Muscle of leg (tissue), 16 donors: ENCODE measurements at places on chromosomes 2 and 18. TPM values are rescaled to one million over a fixed set of nuclear protein-coding genes. Genes with fewer than 3 reads are reported as not detected.

The CNRIP1 gene
- 34.6 TPM for polyA plus RNA-seq

The TRAPPC8 gene
- polyA plus RNA-seq, result 31.4 TPM

DNA sequence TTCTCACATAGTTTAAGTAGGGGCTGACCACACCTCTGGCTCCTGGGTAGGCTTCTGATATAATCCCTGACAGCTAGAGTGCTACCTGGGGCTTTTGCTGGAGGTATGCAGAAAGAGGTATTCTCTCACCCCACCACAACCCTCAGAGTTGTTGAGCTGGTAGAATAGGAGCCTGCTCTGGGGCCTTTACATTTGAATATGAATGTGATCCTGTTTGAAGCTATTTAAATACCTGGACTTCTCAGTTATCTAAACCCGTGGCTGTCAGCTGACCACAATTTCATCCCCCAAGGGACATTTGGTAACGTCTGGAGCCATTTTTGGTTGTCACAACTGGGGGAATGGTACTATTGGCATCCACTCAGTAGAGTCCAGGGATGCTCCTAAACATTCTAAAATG is 669.1 kb downstream of the SATB2 start:
- DNase-seq, result no peak

DNA sequence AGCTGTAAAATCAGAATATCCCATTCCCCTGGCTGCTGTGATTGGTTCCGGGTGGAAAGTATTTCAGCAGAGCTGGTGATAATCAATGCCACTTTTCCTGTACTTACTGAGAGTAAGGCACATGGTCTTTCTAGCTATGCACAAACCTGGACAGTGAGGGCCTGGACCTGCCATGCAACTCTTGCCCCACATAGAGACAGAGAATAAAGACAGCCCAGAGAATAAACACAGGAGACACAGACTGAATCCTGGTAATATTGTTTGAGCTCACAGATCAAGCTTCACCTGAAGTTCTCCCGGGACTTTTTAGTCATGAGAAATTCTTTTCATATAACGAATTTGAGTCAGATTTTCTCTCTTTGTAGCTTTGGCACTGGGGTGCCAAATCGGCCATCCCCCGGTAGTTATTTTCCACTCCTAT is 81.9 kb downstream of the ACAA2 start:
- DNase-seq, result no peak

- DNase-seq, result no peak
These were observed 121.9 kb upstream of the LGALSL start for GRCh38 chr2:64331849-64332699.

DNA sequence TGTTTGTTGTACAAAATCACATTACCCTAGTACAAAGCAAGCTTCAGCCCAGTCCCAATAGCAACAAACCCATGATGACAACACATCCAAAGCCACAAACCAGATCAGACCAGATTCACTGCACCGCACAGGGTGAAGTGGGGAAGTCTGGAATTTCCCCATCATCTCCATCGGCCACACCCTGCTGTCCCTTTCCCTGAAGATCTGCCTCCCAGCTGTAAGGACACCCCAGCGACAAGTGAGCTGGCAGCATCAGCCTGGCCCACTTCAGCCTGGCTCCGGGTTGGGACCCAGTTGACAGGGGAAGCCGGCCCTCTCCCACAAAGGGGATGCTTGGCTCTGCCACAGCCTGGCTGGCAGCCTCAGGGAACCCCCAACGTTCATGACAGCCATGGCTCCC is 207.6 kb downstream of the MGAT5 start:
- no peak for DNase-seq

GRCh38 chr2:146992466-146992865 is 852.4 kb upstream of the ACVR2A start:
- DNase-seq, result no peak

- DNase-seq, result no peak
These were observed 2.7 kb upstream of the VWA3B start for GRCh38 chr2:98084151-98084868.

DNA sequence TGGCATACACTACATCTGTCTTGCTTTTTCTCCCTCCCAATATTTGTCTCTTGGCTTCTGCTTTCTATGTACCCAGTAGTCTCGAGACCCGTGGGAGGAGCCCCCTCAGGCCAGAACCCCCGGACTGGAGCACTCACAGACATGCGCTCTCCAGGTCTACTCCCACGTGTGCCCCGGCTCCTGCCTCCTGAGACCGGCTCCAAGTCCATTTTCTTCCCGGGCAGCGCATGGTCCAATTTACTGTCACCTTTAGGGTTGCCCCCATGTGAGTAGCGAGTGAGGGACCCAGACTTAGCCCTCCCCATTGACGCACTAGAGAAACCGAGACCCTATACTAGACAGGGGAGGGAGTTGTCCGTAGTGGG is 11.8 kb upstream of the TEX51 start:
- DNase-seq, result no peak

- DNase-seq, result no peak
These were observed 260.4 kb downstream of the STK39 start for GRCh38 chr2:167987026-167987425.

- no peak for DNase-seq
These were observed 39.7 kb upstream of the SOCS6 start for GRCh38 chr18:70249118-70249517.

GRCh38 chr18:2444201-2444875 is 127.0 kb downstream of the METTL4 start:
- no peak for DNase-seq

The GALNT14 gene
- 2.1 TPM for polyA plus RNA-seq

The MYOM1 gene
- 419 TPM for polyA plus RNA-seq

The VWC2L gene
- not detected for polyA plus RNA-seq

DNA sequence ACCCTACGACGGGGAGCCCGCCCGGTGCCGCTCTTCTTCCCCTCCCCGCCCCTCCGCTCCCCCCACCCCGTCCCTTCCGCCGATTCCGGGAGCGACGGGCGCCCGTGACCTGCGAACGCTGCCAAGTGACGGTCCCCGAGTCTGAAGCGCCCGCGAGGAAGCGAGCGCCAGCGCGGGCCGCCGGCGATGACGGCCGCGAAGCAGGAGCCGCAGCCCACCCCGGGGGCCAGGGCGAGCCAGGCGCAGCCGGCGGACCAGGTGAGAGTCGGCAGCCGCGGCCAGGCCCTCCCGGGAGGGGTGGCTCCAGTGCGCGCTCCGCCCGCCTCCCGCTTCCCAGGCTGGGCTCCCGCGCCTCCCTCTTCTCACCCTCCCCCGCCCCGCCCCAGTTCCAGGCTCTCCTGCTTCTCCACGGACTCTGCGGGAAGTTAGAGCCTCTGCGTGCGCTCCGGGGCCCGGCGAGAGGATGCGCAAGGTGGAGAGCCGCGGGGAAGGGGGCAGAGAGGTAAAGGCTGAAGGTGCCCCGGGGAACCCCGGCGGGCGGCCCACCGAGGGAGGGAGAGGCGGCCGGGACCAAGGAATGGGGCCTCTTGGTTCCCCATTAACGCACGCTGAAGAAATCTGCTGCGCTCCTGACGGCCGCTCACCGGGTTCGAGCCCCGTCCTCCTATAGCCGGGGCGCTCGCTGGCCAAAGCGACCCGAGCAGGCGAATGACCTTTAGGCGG is 719.5 kb downstream of the DPP10 start:
- DNase-seq, result peak; percentile 15

The COLEC12 gene
- polyA plus RNA-seq, result 57.9 TPM

GRCh38 chr2:125516496-125517109 is 1139.4 kb upstream of the GYPC start:
- DNase-seq, result no peak

GRCh38 chr2:223865907-223866508 is 28.6 kb upstream of the AP1S3 start:
- DNase-seq, result no peak

DNA sequence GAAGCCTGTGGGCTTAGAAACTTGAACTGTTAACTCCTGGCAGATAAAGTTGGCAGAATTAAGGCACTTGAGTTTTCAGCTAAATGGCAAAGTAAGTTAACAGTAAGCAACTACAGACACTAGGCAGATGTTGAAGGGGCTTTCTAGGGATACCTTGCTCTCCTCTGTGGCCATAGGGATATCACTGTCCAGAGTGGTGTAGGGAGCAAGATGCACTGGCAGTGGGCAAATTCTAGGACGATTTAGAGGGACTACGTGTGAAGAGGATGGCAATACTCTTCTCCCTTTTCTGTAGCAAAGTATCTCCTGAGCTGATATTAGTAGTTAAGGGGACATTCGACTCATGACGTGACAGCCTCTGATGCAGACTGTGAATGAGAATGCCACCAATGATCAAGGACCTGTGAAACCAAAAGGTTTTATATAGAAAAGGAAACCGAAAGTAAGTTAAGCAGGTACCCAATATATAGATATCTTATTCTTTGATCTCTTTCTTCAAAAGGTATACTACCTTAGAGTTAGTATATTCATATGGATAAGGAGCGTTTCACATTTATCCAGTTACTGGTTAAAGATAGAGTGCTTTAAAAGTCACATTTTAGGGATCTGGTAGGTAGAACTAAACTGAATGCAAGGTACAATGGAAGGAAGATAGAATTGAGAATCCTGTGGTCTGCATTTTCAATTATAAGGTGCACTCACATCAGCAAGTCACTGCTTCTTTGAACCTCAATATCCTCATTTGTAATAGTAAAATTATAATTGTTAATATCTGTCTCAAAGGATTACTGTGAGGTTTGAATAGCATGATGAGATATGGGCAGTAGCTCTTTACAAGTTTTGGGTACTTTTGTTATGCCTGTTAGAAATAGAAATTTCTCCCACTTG is 106.4 kb downstream of the KCNH7 start:
- DNase-seq, result no peak

DNA sequence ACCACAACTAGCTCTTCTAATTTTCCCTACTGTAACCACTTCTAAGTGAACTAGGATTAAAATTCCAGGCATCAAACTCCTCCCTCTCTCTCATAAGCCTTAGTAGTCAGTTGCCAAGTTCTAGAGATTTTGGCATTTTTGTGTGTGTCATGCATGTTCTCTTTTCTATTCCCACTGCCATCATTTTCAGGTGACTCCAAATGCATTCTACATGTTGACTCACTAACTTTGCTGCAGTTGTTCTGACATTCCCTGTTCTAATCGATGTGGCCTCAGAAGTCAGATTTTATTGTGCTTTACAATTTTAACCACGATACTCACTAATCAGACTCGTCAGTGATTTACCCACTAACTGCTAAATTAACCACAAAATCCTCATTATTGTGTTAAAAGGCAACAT is 13.3 kb downstream of the DSC1 start:
- DNase-seq, result no peak

DNA sequence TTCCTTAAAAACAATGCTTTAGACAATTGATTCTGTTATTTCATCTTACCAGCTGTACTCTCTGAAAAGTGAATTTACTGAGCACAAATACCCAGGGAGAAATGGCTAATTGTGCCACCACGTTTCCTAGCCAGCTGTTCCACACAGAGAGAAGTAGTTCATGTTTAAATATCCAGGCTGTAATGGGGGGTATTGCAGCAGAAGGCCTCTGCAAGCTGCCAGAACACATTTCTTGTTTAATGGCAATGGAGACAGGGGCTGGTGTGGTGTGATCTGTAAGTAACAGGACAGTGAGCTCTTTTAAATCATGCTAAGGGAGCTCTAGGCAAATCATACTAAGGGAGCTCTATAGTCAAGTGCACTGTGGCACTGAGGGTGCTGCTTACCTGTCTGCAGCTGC is 809.2 kb downstream of the CNTNAP5 start:
- no peak for DNase-seq

DNA sequence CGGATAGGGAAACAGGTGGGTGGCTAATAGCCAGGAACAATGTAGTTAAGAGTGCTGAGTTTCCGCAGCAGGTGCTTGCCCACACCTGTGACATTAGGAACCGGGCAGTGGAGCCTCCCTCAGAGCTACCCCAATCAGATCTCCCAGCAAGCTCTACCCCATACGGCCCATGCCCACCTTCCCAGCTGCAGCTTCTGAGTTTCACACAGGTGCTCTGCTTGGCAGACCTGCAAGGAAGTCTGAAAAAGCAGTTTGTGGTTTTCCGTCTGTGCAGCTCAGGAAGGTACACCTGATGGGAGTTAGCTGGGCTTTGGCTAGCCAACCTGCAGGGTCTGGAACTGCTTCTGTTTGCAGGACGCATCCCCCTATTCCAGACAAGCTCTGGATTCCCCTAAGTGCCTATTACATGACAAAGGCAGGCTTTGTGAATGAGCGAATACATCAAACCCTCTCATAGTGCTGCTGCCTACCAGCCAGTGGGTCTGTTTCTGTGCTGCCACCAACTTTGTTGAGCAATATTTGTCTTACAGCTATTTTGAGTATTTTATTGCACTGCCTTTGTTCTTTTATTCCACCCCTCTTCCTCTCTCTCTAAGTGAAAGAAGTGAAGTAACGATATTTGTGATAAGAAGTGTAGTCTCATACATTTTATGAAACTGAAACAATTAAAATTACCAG is 24.7 kb upstream of the CEP68 start:
- DNase-seq, result no peak

The TXNDC2 gene
- polyA plus RNA-seq, result not detected

- DNase-seq, result no peak
These were observed 209.6 kb downstream of the SLC8A1 start for GRCh38 chr2:40242315-40242714.

GRCh38 chr2:235876099-235876679 is 292.0 kb downstream of the GBX2 start:
- DNase-seq, result no peak

The MAL gene
- 3.2 TPM for polyA plus RNA-seq

The ABHD1 gene
- polyA plus RNA-seq, result 0.20 TPM

The CD226 gene
- 0.82 TPM for polyA plus RNA-seq
